ENCODE measurements at places on chromosomes 16 and 17. TPM values are rescaled to one million over a fixed set of nuclear protein-coding genes. Genes with fewer than 3 reads are reported as not detected.
A peak's percentile ranks its signal among the peaks of the same experiment; 100 is the strongest.

CD300H gene
- 3.2 TPM for polyA plus RNA-seq

HAS3 gene
- polyA plus RNA-seq = 0.35 TPM

- H3K4me3 ChIP-seq = peak within 1 kb of the TSS; percentile 99
- H3K4me1 ChIP-seq = peaks cover 33% of the 10 kb centered on the region
Observed at GRCh38 chr16:58629733-58630640, at the start of gene CNOT1. Gene CNOT1, minus strand, starts transcription at chr16:58629826. Its CDS starts 30,489 bp downstream, at chr16:58599337.

GRCh38 chr17:13346996-13347762, 254.6 kb downstream of the HS3ST3A1 start:
- no peaks in the 10 kb centered on the region for H3K4me1 ChIP-seq
- no peaks in the 10 kb centered on the region for H3K36me3 ChIP-seq
- no peak for DNase-seq
- H3K4me3 ChIP-seq = no peak overlapping the region
- H3K27ac ChIP-seq = no peak overlapping the region

DNA sequence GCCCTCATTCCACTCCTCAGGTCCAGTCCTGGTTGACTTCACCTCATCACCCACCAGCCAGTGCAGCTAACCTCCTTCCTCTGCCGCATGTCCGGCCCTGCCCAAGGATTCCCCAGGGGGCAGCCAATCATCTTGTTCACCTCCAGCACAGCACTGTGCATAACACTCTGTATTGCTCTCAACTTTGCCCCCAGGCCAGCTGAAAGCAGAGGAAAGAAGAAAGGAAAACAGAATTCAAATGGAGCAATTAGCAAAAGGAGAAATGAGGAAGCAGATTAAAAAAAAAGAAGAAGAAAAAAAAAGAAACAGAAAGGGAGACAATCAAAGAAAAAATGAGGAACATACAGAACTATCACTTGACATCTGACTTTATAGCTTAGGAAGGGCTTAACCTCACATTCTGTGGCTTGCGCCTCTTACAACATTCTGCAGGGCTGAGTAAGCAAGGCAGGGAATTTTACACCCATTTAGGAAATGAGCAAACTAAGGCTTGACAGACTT, 26.1 kb downstream of the GAS7 start:
- peak overlapping the region; percentile 67 for H3K4me3 ChIP-seq
- H3K27ac ChIP-seq = peak overlapping the region; percentile 93
- H3K4me1 ChIP-seq = peaks cover 57% of the 10 kb centered on the region
- peaks cover 5% of the 10 kb centered on the region for H3K36me3 ChIP-seq
- DNase-seq = no peak

DNA sequence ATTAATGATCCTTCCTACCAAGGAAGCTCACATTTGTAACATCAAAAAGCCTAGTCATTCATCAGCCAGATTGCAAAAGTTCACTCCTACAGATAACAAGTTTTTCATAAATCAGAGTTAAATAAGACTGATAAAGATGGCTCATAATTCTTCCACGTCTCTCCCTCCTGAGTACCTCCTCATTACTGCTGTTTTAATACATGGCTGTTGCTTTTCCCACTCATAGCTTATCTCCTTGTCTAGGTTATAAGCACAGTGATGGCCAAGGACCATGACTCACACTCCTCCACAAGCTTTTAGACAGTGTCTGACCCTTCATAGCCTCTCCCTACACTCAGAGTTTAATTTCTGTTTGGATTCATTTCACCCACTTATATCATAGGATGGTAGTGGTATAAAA, 100.9 kb upstream of the MON1B start:
- H3K36me3 ChIP-seq = no peaks in the 10 kb centered on the region
- no peak overlapping the region for H3K27ac ChIP-seq

- DNase-seq = no peak
- peaks cover 32% of the 10 kb centered on the region for H3K27me3 ChIP-seq
- H3K27ac ChIP-seq = no peak overlapping the region
- no peaks in the 10 kb centered on the region for H3K36me3 ChIP-seq
Observed at GRCh38 chr17:47792979-47793378, 28.6 kb downstream of the OSBPL7 start.

DNA sequence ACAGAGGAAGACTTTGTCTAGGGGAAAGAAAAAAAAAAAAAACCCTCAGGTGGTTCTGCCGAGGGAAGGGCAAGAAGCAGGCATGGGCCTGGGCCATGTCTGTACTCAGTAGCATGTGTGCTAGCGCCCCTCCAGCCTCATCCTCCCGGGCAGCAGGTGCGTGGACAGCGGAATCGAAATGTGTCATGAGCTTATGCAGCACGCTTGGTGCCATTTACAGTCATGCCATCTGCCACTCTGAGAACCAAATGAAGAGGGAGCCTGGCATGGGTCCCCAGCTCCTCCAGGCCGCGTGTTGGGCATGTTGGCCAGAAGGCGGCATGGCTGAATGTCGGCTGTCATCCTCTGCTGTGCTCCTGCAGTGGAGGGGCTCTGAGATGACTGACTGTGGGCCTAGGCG, 31.4 kb downstream of the CRAMP1 start:
- H3K27me3 ChIP-seq = peaks cover 7% of the 10 kb centered on the region
- H3K4me3 ChIP-seq = no peak overlapping the region
- peaks cover 76% of the 10 kb centered on the region for H3K4me1 ChIP-seq
- H3K27ac ChIP-seq = peak overlapping the region; percentile 45

GRCh38 chr17:4174556-4174955, 31.6 kb downstream of the CYB5D2 start:
- peak overlapping the region; percentile 93 for H3K27ac ChIP-seq
- DNase-seq = no peak
- H3K27me3 ChIP-seq = peaks cover 6% of the 10 kb centered on the region
- peaks cover 12% of the 10 kb centered on the region for H3K36me3 ChIP-seq
- peak overlapping the region; percentile 24 for H3K4me3 ChIP-seq
- H3K4me1 ChIP-seq = peaks cover 40% of the 10 kb centered on the region

DNA sequence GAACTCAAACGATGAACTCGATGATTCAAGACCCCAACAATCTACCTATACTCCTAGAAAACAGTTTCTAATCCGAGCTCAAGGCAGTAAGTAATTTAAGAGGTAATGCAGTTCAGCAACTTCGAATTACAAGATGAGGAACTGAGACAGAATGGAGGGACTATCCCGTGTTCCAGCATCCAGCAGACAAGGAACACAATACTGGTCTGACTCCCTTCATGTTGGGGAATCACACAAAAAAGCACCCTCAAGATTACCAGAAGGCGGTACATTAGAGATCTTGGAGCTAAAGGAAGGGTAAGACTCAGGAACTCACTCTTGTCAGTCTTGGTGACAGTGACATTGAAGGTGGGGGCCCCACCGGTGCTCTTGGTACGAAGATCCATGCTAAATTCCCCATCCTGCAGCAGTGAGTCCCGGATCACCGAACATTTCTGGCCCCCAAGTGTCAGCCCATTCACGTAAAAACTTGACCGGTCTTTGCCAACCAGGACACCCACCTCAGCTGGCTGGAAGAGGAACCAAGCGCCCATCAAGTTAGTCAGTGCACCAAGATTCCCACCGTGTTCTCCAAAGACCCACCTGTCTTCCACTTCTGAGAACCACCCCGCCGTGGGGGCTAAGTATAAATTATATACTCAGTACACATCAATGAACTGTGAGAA, 1.9 kb downstream of the PFN1 start:
- peaks cover 39% of the 10 kb centered on the region for H3K36me3 ChIP-seq
- peak overlapping the region; percentile 100 for H3K4me3 ChIP-seq
- no peak for DNase-seq
- H3K27ac ChIP-seq = peak overlapping the region; percentile 99
